ENCODE measurements at places on chromosomes 6 and 20. TPM values are rescaled to one million over a fixed set of nuclear protein-coding genes. Genes with fewer than 3 reads are reported as not detected.

- no peak for DNase-seq
Measured at GRCh38 chr6:57432919-57433684, 115.7 kb downstream of the PRIM2 start.

GRCh38 chr20:63441136-63442099 lies 31.0 kb downstream of the KCNQ2 start:
- no peak for DNase-seq

GRCh38 chr6:139882234-139882633 lies 507.8 kb upstream of the CITED2 start:
- DNase-seq, result no peak

GRCh38 chr20:12315652-12316051 lies 398.0 kb downstream of the BTBD3 start:
- DNase-seq, result no peak

GRCh38 chr6:22929311-22929985 lies 360.1 kb downstream of the HDGFL1 start:
- no peak for DNase-seq

DNA sequence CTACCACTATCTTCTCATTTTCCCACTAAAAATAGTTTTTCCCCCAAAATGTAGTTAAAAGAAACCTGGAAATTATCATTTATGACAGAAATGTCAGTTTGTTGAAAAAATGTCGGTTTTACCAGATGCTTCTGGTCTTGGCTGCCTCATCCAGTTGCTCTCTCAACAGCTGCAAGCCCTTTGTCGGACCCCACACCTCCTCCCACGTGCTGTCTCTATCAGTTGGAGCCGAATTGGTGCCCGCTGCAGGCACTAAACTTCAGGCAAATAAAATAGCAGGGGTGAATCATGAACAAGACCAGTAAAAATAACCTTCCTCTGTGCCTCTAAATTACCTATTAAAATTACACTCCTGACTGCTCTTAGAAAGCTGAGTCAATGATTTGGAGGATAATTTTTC lies 129.5 kb upstream of the CEP162 start:
- no peak for DNase-seq

DNA sequence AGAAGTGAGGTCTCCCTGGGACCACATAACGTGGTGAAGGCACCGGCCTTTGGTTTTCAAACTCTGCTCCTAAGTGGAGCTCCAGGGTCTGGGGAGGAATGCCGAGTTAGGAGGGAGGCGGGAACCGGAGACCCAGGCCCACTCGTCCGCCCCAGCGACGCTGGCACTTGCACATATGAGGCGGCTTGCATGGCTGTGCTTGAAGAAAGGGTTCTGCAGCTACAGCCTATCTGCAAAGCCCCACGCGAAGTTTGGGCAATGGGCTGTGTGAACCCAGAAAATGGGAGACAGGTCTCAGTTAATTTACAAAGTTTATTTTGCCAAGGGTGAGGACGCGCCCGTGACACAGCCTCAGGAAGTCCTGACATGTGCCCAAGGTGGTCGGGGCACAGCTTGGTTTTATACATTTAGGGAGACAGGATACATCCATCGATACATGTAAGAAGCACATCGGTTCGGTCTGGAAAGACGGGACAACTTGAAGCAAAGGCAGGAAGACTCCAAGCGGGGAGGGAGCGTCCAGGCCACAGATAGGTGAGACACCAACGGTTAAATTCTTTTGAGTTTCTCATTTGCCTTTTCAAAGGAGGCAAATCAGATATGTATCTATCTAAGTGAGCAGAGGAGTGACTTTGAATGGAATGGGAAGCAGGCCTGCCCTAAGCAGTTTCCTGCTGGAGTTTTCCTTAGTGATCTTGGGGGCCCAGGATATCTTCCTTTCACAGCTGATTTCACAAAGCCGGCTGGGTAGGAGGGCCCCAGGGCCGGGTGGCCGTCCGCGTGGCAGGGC lies 782 bp upstream of the PCMTD2 start:
- no peak for DNase-seq

DNA sequence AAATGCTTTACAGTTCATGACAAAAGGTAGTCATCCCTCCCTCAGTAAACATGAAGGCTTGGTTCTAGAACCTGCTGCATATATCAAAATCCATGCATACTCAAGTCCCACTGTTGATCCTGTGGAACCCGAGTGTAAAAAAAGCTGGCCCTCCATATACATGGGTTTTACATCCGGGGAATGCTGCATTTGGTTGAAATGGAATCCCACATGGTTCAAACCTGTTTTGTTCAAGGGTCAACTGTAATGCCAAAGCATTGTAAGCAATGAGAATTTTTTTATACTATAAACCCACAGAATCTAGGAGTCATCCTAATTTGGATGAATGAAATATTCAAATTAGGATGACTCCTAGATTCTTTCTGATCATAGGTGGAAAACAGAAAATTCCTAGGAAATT lies 5.9 kb upstream of the HDAC2 start:
- DNase-seq, result no peak

- DNase-seq, result no peak
Measured at GRCh38 chr20:55052459-55052858, 577.1 kb downstream of the DOK5 start.

GRCh38 chr20:11906626-11907480 lies 10.8 kb upstream of the BTBD3 start:
- no peak for DNase-seq

DNA sequence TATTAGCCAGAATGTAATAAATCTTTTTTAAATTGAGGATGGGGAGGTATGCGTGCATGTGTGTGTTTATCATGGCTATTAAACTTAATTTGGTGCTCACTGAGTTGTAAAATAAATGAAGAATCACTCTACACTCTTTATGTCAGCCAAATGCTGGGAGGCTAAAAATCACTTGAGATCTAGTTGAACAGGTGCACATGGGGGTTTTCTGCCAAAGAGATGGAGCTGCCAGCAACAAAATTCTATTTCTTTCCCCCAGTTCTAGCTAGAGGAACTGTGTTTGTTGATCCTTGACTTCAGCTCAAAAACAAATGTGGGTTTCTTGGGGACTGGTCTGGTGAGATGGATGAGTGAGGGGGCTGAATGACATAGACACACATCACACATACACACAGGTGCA lies 183.3 kb upstream of the BTBD3 start:
- DNase-seq, result no peak

GRCh38 chr6:40932366-40932765 lies 106.7 kb downstream of the UNC5CL start:
- DNase-seq, result no peak

DNA sequence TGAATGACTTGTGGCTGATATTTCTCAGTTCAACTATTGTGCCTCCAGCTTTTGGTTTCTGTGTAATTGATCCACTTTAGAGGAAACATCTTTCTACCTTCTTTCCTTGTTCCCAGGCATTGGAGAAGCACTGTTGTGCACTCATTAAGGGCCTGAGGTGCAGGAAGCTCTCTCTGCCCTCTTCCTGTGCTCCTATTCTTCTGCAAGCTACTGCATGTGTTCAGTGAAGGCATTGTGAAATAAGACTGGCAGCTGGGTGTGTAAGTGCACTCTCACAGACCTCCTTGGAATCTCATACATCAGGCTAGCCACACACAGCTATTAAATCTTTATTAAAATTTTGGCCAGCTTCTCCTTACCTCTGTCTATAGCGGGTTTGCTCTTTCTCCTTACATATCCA lies 177.8 kb downstream of the OGFRL1 start:
- no peak for DNase-seq

THBS2 gene
- not detected for polyA plus RNA-seq

ASIP gene
- not detected for polyA plus RNA-seq

MICA gene
- polyA plus RNA-seq, result 6.9 TPM

EDN1 gene
- polyA plus RNA-seq, result 0.09 TPM

IMPG1 gene
- not detected for polyA plus RNA-seq

DEFB132 gene
- polyA plus RNA-seq, result not detected

MTFR2 gene
- 0.79 TPM for polyA plus RNA-seq

CFAP61 gene
- not detected for polyA plus RNA-seq

OTOR gene
- not detected for polyA plus RNA-seq

Data from CD14-positive monocyte (primary cell).